Stimulated activated CD4-positive, alpha-beta T cell treated with anti-CD3 and anti-CD28 coated beads, TNF-alpha, amount 100 ng/mL, for 1 hour (primary cell): ENCODE measurements at places on chromosomes 5 and 9.

GRCh38 chr5:172282272-172283019, 1.1 kb downstream of the UBTD2 start:
- DNase-seq = no peak

GRCh38 chr9:132937463-132937901, 6.9 kb downstream of the TSC1 start:
- no peak for DNase-seq

DNA sequence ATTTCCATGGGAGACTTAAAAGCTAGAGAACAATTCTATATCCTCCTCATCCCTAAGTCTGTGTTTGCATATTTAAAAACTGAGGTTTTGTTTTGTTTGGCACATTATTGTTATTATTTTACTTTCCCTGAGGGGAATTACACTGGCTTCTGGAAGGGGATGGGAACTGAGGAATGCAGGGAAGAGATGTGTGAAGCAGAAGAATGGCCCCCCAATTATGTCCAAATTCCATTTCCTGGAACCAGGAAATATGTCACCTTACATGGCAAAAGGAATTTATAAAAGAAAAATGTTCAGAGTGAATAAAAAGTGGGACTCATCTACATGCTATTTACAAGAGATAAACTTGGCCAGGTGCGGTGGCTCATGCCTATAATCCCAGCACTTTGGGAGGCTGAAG, 129.8 kb downstream of the MARCHF11 start:
- no peak for DNase-seq

DNA sequence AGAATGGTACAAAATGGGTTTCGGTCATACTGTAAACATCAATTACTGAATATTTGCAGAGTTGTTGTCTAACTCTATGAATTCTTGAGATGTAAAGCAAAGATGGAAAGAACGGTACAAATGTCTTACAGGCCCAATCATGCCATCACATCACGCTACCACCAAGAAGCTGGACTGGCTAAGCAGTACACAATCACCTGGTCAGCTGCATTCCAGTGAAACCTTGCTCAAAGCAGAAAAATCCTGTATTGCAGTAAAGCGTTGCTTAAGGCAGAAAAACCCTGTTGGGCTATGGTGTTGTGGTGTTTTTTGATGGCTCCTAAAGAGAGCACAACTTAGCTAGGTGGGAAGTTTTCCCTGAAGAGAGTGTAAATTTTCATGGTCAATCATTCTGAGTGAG, 112.6 kb upstream of the RASA1 start:
- DNase-seq = no peak

DNA sequence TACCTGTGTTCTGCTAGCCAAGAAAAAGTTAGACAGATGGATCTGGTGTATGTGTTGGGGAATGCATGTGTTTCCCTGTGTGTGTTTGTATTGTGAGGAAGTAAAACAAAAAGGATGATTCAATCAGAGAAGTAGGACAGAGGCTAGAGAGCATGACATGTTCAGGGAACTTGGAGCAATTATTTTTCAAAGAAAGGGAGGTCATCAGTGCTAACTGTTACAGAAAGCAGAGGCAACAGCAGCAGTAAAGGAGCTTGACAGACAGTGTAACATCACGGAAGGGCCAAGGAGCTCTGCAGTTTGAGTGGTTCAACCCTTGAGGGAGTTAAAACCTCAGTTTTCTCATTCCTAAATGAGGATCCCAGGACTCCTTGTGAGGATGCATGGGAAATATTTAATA, 13.2 kb downstream of the SPINK1 start:
- no peak for DNase-seq

DNA sequence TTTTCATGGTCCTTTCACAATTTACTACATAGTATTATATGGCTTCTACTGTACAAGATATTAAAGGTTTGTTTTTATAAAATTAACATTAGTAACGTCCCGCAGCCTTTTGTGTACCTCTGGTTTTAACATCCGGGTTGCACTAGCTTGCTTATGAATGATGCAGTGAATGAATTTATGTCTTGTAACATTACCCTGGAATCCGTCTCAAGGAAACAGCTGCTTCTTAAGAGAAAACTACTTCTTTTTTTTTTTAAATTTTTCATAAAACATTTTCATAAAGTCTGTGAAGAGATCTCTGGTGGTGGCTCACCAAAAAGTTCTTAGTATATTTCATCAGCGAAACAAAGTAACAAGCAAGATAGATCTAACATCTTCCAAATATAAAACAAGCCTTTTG, 23.6 kb downstream of the MARCHF3 start:
- no peak for DNase-seq

DNA sequence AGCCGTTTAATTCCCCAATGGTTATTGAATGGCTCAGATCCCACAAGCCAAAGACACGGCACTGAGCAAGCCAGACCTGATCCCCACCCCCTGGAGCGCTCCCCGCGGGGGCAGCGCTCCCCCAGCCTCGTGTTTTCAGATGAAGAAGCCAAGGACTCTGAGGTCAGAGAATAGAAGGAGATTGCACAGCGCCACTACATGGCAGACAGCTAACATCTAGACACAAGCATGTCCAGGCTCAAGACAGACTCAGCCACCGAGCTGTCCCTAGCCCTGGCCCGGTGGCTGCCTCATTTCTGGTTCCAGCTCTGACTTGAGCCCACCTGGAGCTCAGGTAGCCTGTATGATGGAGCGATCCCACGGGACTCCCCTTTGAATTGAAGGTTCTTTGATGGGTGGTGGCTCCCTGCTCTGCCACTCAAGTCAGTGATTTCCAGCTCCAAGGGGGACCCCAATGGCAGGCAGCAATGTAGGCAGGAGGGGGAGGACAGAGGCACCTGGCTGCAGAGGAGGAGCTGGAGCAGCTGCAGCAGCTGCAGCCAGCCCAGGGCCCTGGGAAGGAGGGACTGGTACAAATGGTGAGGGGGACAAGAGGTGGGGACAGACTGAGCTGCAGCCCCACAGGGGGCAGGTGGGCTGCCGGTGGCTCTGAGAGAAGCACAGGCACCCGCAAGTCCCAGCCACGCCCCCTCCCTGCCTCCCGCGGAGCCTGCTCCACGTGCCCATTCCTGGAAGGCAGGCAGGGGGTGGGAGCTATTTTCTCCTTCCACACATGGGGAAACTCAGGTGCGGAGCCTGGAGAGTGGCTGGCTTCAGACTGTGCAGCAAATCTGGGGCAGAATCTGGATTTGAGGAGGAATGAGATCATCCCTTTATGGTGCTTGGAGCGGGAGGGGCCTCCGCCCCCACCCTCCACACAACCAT, 40.2 kb downstream of the NTNG2 start:
- no peak for DNase-seq

DNA sequence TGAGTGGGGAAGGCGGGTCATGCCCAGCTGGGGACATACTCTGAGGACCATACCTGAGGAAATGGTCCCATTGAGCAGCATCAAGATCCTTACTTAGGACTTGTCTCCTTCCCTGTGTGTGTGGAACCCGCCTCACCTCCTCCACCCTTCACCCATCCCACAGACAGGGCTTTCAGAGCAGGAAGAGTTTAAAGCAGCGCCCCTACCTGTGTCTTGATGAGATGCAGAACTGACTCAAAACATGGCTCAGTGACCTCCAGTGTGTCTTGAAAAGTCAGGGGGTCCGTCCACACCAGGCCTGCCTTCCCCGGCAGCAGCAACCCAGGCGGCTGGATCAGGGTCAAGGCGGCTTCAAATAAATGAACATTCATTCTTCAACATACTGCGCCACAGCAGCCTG, 38.4 kb downstream of the PLAC8L1 start:
- DNase-seq = no peak
